ENCODE measurements at places on chromosomes 13 and 19. TPM values are rescaled to one million over a fixed set of nuclear protein-coding genes. Genes with fewer than 3 reads are reported as not detected.

Gene MAP4K1
- total RNA-seq, result 2.7 TPM

Gene LONP1
- total RNA-seq, result 83.1 TPM

Gene VSTM1
- 2.9 TPM for total RNA-seq

Gene URAD
- total RNA-seq, result not detected

Gene DNAJC15
- total RNA-seq, result 24.0 TPM

Gene FBXO27
- 2.7 TPM for total RNA-seq

Gene ZNF181
- total RNA-seq, result 14.2 TPM
